ENCODE measurements at places on chromosomes 12 and 14.

- peak; percentile 29 for DNase-seq
Observed at GRCh38 chr14:103629503-103630121, 601 bp downstream of the KLC1 start.

GRCh38 chr14:24321212-24321975 is 10.1 kb downstream of the LTB4R start:
- DNase-seq = no peak

- peak; percentile 17 for DNase-seq
Observed at GRCh38 chr12:100827901-100828520, 33.4 kb downstream of the ANO4 start.

DNA sequence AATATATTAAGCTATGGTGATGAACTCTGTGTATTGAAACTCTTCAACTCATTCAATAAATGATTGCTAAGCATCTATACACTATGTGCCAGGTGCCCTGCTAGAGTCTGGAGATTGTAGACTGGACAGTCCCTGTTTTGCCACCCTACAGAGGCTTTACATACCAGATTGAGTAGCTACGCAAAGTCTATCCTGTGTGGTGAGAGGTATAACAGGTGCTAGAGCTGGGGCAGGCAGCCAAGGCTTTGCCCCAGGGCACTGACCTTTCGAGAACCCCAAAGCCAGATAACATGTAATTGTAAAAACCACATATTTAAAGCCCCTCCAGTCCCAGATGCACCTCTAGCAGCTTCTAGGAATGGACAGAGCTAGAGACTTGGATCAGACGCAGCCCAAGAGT is 52.8 kb downstream of the PPM1H start:
- DNase-seq = no peak

DNA sequence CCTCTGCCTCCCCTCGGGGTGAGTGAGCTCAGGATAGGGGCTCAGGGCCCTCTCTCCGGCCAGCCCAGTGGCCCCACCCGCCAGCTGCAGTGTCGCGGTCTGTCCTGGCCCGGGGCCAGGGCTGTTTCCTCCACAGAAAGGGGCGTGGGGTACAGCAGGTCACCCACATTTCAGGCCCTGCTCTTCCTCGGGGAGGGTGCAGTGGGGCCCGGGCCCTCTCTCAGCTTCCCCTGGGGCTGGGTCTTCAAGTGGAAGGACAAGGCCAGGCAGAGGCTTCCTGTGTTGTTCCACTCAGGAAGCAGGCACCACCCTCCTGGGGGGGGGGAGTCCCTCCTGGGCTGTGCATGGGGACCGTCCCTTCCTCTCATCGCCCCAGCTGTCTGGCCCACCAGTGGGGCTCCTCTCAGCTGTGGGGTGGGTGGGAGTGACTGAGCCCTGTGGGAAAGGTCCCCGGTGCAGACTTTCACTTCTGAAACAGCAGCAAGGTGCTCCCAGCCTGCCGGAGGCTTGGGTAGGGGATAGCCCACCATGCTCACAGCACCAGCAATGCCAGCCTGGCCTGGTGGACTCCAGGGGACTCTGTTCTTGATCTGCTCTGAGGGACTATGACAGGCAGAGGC is 3.7 kb downstream of the GPR132 start:
- DNase-seq = no peak
